ENCODE measurements at places on chromosomes 5 and 9. TPM values are rescaled to one million over a fixed set of nuclear protein-coding genes. Genes with fewer than 3 reads are reported as not detected.

The SIMC1 gene
- total RNA-seq, result 19.7 TPM

GRCh38 chr5:93250424-93250823 is 330.6 kb downstream of the NR2F1-AS1 start:
- H3K36me3 ChIP-seq, result no peaks in the 10 kb centered on the region
- H3K4me1 ChIP-seq, result peaks cover 29% of the 10 kb centered on the region
- peak overlapping the region; percentile 96 for H3K27ac ChIP-seq
- H3K27me3 ChIP-seq, result no peaks in the 10 kb centered on the region

The KCNT1 gene
- total RNA-seq, result 0.17 TPM

GRCh38 chr5:107388141-107388861 is 282.4 kb downstream of the EFNA5 start:
- peaks cover 9% of the 10 kb centered on the region for H3K4me1 ChIP-seq
- H3K27me3 ChIP-seq, result no peaks in the 10 kb centered on the region
- no peaks in the 10 kb centered on the region for H3K36me3 ChIP-seq
- no peak overlapping the region for H3K4me3 ChIP-seq

GRCh38 chr5:123835421-123835820 is 323.4 kb downstream of the CSNK1G3 start:
- no peak overlapping the region for H3K4me3 ChIP-seq
- H3K27ac ChIP-seq, result no peak overlapping the region
- H3K4me1 ChIP-seq, result no peaks in the 10 kb centered on the region
- H3K27me3 ChIP-seq, result no peaks in the 10 kb centered on the region
- no peaks in the 10 kb centered on the region for H3K36me3 ChIP-seq

The LCP2 gene
- 0.61 TPM for total RNA-seq

The MCIDAS gene
- 6.4 TPM for total RNA-seq

DNA sequence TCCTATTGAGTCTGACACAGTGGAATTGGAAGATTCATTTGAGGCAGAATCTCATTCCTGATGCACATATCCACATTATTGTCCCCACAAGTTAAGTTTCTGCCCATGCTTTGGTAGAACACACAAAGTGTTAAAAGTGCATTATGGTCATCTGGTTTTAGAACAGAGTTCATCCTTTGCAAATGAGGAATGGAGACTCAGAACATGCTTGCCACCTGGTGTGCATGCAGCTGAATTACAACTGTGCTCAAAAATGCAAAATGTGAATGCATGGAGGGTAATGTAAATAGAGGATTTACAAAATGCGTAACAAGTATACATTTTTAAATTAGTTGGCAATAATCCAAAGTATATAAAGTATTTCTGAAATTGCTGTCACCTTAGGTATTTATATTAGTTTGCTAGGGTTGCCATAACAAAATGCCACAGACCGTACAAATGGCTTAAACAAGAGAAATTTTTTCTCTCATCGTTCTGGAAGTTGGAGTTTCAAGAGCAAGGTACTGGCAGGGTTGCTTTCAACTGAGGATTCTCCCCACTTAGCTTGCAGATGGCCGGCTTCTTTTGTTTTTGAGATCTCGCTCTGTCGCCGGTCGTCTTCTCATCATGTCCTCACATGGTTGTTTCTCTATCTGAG is 671.1 kb downstream of the TAF11L14 start:
- no peaks in the 10 kb centered on the region for H3K36me3 ChIP-seq
- H3K27me3 ChIP-seq, result no peaks in the 10 kb centered on the region
- no peak for DNase-seq
- H3K4me3 ChIP-seq, result no peak overlapping the region

GRCh38 chr5:134142052-134142451 is 27.6 kb downstream of the TCF7 start:
- H3K27me3 ChIP-seq, result no peaks in the 10 kb centered on the region
- peaks cover 20% of the 10 kb centered on the region for H3K36me3 ChIP-seq
- no peak overlapping the region for H3K27ac ChIP-seq
- DNase-seq, result no peak
- H3K4me3 ChIP-seq, result no peak overlapping the region
- H3K4me1 ChIP-seq, result no peaks in the 10 kb centered on the region

GRCh38 chr5:15807871-15808270 is 307.9 kb downstream of the FBXL7 start:
- H3K27me3 ChIP-seq, result no peaks in the 10 kb centered on the region
- no peak overlapping the region for H3K4me3 ChIP-seq
- no peaks in the 10 kb centered on the region for H3K4me1 ChIP-seq

GRCh38 chr5:153237671-153238332 is 252.7 kb upstream of the GRIA1 start:
- DNase-seq, result no peak
- no peaks in the 10 kb centered on the region for H3K27me3 ChIP-seq
- H3K4me3 ChIP-seq, result no peak overlapping the region
- H3K4me1 ChIP-seq, result no peaks in the 10 kb centered on the region

The TAF11L5 gene
- not detected for total RNA-seq

DNA sequence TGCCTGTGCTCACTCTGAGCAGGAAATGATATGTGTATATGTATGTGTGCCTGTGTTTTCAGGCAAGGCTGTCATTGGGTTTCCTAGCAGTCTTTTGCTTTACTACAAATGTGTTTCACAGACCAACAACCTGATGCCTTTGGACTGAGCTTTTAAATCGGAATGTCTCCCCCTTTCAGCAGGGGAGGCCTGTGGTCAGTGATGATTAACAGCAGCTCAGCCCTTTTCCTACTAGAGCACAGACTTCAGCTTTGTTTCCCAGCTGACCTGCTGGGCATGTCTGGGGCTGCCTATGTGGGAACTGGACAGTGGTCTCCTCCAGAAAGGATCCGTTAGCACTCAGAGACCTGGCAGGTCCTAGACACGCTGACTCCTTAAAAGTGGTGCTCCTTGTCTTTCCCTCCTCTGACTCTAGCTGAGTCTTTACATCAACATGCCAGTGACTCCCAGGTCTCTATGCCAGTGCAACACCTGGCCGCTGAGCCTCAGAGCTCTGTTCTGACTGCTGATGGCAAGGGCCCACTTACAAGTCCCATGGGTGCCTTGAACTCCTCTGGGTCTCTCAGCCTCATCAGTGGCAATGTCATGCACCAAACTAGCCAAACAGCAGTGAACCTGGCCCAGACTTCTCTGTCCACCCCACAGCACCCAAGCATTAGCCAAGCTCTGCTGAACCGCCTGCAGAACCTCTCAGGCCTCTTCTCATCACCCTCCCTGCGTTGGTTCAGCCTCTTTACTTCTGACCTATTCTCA is 7.7 kb downstream of the MACROH2A1 start:
- DNase-seq, result no peak
- peaks cover 32% of the 10 kb centered on the region for H3K4me1 ChIP-seq
- peaks cover 7% of the 10 kb centered on the region for H3K36me3 ChIP-seq
- H3K4me3 ChIP-seq, result no peak overlapping the region

The TRPM3 gene
- total RNA-seq, result not detected

GRCh38 chr5:53418826-53419658 is 61.4 kb upstream of the FST start:
- no peak overlapping the region for H3K27ac ChIP-seq
- H3K36me3 ChIP-seq, result no peaks in the 10 kb centered on the region

DNA sequence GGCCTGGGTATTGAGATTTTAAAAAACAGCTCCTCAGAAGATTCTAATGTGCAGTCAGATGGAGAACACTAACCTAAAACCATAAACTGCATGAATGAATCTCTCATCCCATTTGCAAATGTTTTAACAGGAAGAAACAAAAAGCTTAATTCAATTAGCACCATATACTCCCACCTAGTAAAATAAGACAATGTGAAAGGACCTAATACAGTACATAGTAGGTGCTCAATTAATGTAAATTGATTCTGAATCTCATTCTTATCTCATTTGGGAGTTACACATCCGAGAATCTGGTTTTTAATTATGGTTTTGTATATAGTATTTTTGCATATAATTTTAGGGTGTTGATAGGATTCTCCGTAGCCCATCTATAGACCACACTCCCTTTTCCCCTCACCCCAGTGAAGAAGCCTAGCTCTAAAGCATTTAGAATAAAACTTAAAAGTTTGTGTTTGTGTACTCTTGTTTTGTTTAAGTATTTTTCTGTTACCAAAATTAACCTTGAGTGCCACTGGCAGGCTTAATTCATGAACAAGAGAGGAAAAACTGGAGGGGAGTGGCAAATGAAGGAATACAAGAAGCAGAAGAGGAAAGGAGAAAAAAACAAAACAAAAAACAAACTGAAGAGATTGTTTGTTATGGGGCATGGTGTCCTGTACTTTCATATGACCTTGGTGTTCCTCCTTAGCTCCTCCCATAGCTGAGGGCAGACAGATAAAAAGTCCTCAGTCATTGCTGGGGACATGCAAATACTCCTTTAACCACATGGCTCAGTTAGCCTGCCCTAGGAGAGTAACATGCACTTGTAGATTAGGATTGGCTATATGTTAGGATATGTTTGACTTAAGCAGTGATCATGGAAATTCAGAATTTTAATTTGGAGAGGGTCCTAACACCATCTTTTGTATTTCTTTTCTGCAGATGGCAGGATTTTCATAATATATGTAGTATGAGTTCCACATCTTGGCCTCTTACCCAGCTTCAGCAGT is 1.2 kb downstream of the RNF14 start:
- H3K27me3 ChIP-seq, result no peaks in the 10 kb centered on the region
- DNase-seq, result no peak
- H3K4me1 ChIP-seq, result peaks cover 6% of the 10 kb centered on the region
- peak overlapping the region; percentile 83 for H3K4me3 ChIP-seq

The FOXD4L4 gene
- total RNA-seq, result 0.52 TPM

DNA sequence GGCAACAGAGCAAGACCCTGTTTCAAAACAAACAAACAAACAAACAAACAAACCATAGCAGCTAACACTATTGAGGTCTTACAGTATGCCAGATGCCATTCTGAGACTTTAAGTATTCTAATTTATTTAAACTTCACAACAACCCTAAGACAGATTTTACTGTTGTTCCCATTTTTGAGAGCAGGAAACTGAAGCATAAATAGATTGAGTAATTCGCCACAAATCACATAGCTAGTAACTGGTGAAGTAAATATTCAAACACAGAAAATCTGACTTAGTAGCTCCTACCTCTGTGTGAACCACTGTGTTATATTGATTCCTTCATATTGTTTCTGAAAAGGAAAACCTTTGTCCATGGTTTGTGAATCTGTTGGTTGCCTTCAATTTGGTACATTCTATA is 98.4 kb downstream of the UNC13B start:
- no peaks in the 10 kb centered on the region for H3K4me1 ChIP-seq
- no peak overlapping the region for H3K27ac ChIP-seq
- H3K36me3 ChIP-seq, result no peaks in the 10 kb centered on the region
- no peaks in the 10 kb centered on the region for H3K27me3 ChIP-seq
- DNase-seq, result no peak

- no peak overlapping the region for H3K27ac ChIP-seq
- DNase-seq, result peak; percentile 2
- H3K4me1 ChIP-seq, result peaks cover 6% of the 10 kb centered on the region
Observed at GRCh38 chr5:146520731-146521130, 4.7 kb upstream of the GPR151 start.

GRCh38 chr9:128394379-128395168 is 23.4 kb downstream of the URM1 start:
- H3K4me3 ChIP-seq, result no peak overlapping the region
- H3K36me3 ChIP-seq, result no peaks in the 10 kb centered on the region
- no peak for DNase-seq
- no peaks in the 10 kb centered on the region for H3K27me3 ChIP-seq
- H3K4me1 ChIP-seq, result peaks cover 14% of the 10 kb centered on the region
- no peak overlapping the region for H3K27ac ChIP-seq
